ENCODE measurements at places on chromosomes 2 and 18.

DNA sequence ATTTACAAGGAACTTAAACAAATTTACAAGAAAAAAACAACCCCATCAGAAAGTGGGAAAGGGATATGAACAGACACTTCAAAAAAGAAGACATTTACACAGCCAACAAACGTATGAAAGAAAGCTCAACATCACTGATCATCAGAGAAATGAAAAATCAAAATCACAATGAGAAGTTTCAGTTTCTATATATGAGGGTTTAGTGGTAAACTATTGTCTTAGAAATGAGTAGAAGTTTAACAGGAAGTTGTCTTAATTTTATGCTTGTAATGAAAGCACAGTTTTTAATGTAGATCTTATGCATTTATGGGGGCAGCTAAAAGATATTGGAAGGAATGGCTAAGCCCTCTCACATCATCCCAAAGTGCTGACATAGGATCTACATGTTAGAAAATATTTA lies 325.4 kb downstream of the ERBB4 start:
- no peak for DNase-seq

GRCh38 chr18:39806525-39806924 lies 2148.5 kb upstream of the PIK3C3 start:
- DNase-seq = peak; percentile 66

GRCh38 chr2:42618116-42618515 lies 49.7 kb downstream of the MTA3 start:
- DNase-seq = no peak

DNA sequence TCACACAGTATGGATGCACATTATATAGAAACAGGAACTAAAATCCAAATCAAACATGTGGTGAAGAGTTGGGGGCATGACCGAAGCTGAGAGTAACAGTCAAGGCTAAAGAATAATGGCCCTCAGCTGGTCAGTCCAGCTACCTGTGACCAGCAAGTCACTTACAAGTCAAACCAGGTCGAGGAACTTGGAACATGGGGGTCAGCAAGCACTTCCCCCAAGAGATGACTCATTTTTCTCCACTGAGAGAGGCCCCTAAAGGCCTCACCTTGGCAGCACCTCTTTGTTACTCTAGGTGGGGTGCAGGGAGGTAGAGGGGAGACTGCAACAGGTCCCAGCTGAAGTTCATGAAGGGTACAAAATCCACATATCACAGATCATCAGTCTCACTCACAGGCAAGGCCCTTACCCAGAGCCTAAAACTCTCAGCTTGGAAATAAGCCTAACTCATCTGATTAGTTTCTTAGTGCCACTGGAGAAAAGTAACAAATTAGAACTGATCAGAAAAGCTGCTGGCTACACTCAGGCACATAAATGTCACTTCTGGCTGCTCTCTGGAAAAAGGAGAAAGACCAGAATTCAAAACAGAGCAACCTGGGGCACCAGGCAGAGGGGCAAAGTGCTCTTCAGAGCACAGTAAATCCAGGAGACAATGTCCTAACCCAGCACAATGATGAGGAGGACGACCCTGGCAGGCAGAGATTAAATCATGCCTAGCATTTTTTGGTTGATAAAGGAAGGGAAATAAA lies 4.0 kb downstream of the SDC1 start:
- DNase-seq = no peak

DNA sequence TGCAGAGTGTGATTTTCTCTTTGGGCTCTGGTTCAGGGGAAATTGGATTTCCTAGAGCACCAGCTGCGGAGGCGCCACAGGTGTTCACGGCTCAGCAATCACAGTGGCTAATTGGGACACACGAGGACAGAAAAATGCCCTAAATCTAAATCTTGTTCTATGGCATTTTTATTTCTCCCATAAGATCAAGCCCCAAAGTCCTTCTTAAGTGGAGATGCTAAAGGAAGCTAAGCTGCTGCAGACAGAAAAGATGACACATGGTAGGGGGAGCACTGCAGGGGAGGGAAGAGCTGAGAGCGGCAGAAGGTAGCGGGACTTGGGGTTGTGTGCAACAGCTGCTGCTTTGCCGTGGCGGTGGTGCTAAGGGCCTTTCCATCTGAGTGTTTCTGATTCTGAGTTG lies 280.6 kb downstream of the MYT1L start:
- DNase-seq = no peak

GRCh38 chr18:61502472-61502871 lies 169.2 kb downstream of the CDH20 start:
- peak; percentile 71 for DNase-seq

- no peak for DNase-seq
Observed at GRCh38 chr18:3061581-3062312, 48.8 kb upstream of the LPIN2 start.

GRCh38 chr18:27668158-27668557 lies 483.1 kb upstream of the CHST9 start:
- DNase-seq = no peak

GRCh38 chr2:168037778-168038177 lies 209.6 kb downstream of the STK39 start:
- peak; percentile 26 for DNase-seq

- peak; percentile 39 for DNase-seq
Observed at GRCh38 chr2:36427790-36428243, 72.2 kb downstream of the CRIM1 start.

DNA sequence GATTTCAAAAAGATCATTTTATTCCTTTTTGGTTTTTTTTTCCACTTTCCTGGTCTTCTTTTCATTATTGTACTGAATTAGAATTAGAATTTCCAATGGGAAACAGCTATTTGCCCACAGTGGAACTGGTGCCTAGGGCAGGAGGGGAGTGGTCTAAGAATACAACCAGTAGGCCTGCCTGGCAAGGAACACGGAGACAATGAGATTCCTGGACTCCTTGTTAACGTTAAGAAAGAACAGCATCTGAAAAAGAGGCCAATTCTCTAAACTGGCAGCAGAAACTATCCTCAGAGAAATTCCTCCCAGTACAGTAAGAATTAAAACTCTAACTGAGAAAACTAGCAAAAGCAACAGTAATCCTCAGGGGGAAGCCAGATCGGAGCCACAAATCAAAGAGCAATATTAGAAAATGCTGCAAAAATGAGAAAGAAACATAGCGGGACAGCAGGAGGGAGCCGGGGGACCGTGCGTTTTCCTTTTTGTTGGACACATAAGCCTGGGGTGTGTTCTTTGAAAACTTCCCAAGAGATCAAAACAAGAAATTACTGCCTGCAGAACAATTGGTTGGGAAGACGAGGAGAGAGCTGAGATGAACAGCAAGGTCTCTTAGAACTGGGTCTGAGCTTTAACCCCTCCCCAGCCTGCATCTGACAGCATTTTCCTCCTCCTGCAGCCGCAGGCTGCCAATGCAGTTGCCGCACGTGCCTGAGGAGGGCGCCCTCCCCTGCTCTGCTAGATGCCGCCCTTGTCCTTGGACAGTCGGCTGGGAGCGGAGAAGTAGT lies 776.0 kb downstream of the TSN start:
- DNase-seq = no peak

DNA sequence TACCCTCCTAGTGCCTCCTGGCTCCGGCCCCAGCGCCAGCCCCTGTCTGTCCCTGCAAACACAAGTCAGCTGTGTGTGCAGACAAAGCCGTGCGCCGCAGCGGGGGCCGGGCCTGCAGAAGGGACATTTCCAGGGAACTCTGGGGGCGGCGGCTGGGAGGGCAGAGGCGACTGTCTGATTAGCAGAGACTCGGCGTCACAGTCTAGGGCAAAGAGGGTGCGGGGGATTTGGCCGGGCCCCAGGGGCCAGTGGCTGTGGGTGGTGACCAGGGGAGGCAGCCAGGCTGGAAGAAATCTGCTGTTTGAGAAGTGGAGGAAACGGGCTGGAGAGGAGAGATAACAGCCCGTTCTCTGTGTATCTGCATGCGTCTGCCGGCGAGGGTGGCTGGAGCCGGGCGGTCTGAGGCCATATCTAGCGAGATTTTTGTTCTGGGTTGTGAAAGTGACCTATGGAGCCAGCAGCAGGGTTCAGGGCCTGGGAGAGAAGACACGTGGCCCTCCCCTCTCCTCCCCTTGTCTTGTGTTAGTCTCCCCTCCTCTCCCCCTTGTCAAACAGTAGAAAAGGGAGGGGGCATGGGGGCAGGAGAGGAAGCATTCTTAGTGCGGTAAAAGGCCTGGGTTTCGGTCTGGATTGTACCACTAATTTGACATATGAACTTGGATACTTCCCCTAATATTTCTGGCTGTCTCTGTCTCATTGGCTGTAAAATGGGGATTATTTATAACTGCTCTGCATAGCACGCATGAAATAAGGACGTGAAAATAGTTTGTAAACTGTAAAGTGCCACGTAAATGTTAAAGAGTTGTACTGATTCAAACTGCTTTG lies 169.4 kb downstream of the SMAD7 start:
- peak; percentile 15 for DNase-seq

GRCh38 chr2:212770240-212770639 lies 231.6 kb upstream of the ERBB4 start:
- peak; percentile 7 for DNase-seq

GRCh38 chr2:237872178-237872887 lies 12.9 kb downstream of the RAMP1 start:
- DNase-seq = no peak

- no peak for DNase-seq
Observed at GRCh38 chr18:210733-211132, 52.4 kb downstream of the USP14 start.

DNA sequence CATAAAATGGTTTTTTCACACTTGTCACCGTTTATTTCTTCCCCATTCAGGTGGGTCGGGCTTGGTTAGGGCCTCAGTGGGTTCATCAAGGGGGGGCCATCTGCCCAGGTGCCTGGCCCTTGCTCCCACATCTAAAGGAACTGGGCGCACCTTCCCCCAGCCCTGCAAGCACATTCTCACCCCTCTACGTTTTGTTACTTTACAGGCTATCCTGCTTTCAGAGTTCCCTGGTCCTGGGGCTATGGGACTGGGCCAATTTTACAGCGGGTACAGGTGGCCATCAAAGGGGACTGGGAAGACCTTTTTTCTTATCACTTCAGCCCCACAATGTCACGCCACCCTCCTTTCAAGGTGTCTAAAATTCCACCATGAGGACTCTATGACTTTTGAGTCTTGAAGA lies 71.8 kb upstream of the HAAO start:
- no peak for DNase-seq

- DNase-seq = no peak
Observed at GRCh38 chr18:56448751-56449150, 189.6 kb downstream of the TXNL1 start.

GRCh38 chr2:136798766-136799165 lies 33.4 kb downstream of the THSD7B start:
- DNase-seq = no peak

DNA sequence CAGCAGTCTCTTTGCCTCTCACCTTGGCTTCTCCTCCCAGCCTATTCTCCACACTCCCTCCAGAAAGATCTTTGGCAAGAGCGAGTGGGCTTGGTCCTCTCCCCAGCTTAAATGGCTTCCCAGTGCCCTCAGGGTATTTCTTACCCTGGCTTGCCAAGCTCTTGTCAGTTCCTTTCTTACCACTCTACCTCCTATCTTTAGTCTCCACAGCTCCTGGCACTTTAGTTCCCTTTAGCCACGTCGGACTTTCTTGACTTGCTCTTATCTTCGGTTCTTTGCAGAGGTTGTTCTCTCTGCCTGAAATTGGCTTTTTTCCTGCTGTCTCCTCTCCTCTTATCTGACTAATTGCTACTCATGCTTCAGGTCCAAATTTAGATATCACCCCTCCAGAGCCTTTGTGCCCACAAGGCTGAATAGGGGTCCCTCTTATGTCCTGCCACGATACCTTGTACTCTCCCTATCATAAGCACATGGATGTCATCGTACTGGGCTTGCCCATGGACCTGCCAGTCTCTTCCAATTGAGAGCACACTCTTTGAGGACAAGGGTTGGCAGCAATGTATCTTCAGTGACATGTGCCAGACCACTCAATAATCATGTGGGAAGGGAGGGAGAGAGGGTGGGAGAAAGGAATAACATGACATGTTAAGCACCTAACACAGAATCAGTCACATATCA lies 131.7 kb upstream of the CTAGE1 start:
- no peak for DNase-seq

GRCh38 chr18:532018-532417 lies 31.5 kb upstream of the COLEC12 start:
- no peak for DNase-seq

- no peak for DNase-seq
Observed at GRCh38 chr2:236505648-236506047, 64.0 kb upstream of the ACKR3 start.

- DNase-seq = no peak
Observed at GRCh38 chr2:3741396-3741795, 38.0 kb downstream of the DCDC2C start.

DNA sequence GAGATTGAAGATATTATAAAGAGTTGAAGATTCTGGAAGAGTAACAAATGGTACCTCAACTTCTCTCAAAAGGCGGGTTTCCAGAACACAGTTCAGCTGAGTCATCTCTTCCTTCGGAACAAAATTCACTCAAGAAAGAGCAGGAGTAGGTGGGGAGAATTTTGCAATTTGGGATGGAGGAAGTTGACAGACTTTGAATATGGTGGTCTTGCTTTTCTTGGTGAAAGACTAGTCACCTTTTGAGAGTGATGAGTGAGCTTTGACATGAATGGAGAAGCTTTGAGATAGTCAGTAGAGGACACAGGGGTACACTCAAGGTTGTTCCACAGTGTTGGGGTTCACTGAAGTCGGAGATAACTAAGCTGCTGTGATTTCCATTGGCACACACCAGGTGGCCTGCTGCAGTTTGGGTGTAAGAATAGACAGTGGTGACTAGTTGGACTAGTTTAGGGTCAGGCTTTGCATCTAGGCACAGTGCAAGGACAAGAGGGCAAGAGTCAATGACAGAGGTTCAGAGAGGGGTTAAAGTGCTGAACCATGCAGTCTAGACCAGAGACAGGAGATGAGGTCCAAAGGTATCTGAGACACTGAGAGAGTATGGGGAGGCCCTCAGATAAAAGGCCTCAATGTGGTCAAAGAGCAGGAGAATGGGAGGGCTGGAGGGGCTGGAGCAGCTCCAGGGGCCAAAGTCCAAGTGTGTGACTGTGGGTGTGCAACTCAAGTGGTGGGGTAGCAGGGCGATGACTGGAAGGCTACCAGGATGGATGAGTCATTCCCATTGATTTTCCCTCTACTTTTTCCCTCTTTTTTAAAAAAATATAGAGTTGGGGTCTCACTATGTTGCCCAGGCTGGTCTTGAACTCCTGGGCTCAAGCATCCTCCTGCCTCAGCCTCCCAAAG lies 7.7 kb downstream of the CCL20 start:
- DNase-seq = peak; percentile 71

- no peak for DNase-seq
Observed at GRCh38 chr2:176727696-176728095, 458.5 kb downstream of the MTX2 start.

DNA sequence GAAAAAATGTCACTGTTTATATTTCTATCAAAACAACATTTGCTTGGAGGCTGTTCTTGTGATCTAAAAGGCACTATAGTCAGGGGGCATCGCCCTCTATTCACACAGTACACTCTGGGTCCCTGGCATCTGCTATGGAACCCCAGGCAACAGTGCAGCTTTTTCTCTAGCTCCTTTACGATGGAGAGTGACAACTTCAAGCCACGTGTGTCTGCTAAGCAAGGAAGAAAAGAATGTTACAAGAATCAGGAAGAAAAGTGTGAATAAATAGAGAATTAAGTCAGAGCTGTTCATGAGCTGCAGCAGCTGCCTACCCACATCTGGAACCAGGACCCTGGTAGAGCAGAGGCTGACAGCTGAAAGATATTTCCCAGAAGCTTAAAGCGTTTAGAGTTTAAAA lies 11.2 kb downstream of the RND3 start:
- DNase-seq = no peak

All from fibroblast of mammary gland (primary cell).